ENCODE measurements at places on chromosomes 4 and X.

GRCh38 chrX:78321809-78322208 is 5.6 kb downstream of the CYSLTR1 start:
- no peak for DNase-seq

DNA sequence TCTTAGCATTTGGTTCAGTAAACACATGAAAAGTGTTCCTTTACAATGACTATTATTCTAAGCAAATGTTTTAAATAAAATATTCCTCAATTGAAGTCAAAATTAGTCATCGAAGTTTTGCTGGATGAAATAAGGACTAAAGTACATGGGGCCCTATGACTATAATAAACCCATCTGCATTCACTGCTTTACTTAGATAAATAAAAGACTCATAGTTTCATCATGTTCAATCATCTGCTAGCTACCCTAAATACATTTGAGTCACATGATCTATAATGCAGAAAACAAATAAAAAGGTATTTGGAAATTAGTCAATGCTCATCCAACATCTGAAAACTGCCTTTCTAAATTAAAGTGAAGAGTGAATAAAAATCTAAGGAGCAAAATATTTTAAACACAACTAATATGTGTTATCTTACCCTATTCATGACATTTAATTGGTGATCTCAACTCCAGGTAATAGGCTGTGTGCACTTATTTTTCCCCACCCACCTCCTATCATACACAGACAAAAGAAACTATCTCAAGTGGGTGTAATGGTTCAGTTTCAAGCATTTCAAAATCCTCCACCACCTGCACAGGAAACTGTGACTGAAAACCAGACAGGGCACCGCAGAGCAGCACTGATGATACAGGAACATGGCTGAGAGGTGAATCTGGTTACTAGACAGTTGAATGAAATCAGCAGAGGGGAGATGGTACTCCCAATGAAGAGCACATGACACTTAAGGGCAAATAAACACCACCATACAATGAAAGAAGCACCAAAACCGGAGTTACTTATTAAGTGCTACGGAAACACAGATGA is 78.6 kb downstream of the CAMK2D start:
- no peak for DNase-seq

DNA sequence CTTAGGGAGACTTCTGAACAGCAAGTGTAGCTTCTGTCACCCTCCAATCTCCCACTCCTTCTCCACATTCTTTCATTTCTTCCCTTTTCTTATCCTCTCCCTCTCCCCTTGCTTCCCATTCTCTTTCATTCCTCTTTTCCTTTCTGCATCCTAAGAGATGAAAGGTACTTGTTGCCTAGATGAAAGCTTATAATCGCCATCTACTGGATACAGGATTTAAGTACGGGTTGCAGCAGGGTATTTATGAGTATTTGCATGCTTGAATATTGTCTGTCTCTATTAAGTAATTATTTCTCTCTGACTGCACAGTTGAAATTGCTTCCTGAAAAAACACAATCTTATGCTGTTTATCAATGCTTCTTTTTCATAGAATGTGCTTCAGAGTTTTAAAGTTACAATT is 174.0 kb upstream of the TENT5D start:
- no peak for DNase-seq

- no peak for DNase-seq
These were observed 219.3 kb upstream of the FTHL17 start for GRCh38 chrX:31291131-31291530.

DNA sequence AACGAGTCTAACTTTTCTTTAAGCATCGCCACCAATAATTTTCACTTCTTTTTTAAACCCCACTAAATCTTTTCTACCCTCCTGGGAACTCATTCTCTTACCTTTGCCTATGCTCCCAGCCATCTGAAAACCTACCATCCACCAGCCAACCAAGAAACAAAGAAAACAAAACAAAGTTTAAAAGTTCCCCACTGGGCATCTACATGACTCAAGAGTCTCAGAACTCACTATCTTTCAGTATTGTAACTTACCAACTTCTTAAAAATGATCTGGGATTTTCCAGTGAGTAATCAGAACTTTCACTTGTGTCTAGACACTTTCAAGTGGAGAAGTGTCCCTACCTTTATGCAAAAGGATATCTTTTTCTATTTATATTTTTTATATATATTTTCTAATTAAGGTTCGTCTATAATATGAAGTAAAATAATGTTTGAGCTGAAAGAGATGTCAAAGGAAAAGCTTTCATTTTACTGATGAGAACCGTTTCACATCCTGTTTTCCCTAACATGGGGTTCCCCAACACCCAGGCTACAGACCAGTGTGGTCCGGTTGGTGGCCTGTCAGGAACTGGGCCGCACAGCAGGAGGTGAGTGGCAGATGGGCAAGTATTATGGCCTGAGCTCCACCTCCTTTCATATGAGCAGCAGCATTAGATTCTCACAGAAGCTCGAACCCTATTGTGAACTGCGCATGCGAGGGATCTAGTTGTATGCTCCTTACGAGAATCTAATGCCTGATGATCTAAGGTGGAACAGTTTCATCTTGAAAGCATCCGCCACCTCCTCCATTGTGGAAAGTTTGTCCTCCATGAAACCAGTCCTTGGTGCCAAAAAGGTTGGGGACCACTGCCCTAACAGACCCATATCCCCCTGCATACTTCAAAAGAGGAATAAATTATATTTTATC is 9.8 kb upstream of the TIGD2 start:
- DNase-seq = no peak

DNA sequence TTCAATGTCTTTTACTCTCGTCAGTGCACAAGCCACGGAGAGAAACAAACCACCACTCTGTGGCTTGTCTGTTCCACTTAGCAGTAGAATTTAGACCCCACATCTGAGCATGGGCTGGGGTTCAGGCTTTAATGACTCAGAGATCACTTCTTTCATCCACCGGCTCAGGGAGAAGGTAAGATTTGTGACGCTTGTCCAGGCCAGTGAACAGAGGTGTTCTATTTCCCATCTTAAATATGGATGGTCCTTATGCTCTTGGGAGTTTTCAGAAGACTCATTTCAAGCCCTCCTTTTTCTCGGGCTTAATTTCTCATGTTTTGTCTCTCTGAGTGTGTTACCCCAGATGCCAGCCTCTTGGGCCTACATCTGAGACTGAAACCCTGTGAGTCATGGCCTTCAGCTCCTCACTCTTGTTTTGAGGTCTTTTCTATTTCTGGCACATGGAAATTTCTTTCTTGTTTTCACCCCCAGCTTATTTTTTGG is 127.4 kb upstream of the SFRP2 start:
- DNase-seq = no peak

DNA sequence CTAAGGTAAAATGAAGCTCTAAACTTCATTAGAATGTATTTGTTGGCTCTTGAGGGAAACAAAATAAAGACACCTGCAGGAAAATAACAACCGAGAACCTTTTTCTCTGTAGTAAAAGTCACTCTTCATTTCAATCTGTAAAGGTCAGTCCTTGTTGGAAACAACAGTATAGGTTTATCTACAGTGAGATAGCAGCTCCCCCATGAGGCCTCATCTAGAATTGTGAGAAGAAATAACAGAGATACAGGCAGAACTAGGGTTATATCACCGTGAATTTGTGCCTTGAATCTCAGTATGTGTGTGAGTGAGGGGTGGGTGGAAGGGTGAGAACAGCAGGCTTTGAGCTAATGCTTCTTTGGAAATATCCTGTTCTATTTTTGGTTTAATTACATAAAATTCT is 107.8 kb upstream of the FMR1 start:
- DNase-seq = no peak

DNA sequence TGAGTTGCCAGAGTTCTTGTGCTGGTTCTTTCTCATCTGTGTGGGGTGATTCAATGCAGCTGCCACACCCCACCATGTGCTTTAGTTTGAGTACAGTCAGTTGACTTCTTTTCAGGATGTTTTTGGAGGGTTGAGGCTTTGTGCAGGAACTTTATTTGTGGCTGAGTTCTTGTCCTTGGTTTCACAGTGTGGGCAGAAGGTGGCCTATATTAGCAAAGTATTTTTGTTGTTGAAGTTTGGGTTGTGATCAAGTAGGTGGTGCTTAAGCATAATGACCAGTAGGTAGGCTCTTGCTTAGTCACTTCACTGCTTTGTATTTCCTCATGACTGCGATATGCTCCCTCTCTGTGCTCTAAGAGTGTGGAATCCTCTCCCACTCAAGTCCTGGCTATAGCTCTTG is 80.3 kb downstream of the ARHGAP24 start:
- DNase-seq = no peak

DNA sequence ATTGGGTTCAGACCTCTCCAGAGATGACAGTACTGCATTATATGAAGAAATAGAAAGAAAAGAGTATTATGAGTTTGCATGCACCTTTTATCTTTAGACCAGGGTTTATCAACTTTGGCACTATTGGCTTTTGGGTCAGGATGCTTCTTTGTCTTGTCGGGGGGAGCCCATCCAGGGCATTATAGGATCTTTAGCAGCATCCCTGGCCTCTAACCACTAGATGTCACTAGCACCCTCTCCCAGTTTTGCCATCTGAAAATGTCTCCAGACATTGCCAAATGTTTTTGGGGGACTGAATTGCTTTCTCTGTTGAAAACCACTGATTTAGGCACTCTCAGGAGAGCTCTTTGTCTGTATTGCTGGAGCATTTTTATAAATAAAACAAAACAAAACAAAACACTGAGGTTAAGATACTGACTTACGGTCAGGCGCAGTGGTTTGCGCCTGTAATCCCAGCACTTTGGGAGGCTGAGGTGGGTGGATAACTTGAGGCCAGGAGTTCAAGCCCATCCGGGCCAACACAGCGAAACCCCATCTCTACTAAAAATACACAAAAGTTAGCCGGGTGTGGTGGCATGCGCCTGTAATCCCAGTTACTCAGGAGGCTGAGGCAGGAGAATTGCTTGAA is 23.6 kb downstream of the CA5B start:
- peak; percentile 7 for DNase-seq

GRCh38 chr4:21948347-21949072 is at the start of gene KCNIP4:
KCNIP4 (minus strand) TSS chr4:21948772.
- DNase-seq = no peak

DNA sequence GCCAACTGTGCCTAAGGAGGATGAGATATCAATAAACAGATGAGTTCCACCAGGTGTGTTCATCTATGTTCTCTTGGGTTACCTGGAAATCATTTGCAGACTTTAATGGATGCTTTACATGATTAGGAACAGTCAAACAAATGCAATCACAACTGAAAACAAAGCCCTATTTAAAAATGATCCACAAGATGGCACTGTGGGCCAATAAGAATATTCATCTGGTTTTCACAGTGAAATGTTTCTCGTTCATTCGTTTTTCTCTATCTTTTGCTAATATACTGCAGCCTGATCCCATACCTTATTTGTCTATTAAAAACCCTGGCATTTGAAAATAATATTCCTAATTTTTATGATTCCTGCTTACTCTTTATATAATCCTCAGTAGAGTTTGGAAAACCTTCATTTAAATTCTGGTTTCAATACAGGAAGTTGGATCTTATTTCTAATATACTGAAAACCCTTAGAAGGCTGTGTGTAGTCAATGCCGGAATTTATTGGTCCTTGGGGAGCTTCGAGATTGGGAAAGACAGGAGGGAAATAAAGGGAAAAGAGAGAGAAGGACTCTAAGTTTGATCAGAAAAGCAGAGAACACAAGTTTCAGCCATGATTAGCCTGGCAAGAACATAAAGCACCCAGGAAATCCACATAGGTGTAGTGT is 63.8 kb upstream of the TAPT1 start:
- no peak for DNase-seq

DNA sequence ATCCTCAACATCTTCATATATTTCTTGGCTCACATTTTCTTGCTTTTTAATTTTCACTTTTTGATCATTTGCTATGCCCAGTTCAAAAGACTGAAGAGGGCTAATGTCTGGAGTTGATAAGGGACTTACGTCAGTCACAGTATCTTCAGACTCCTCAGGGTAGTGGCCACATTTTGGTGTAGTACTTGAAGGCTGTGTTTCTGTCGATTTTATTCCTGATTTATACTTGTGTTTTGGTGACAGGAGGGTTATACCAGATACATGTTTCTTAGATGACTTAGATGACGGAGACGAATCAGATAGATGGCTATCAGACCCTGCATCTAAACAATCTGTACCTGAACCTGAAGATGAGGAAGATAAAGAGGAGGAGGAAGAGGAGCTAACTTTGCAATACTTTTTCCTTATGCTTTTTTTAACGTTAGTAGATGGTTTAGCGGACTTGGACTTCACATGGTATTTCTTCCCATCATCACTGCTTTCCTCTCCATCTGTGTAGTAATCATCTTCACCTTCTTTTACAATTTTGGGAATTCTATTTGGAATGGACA is 13.4 kb downstream of the CFAP97 start:
- DNase-seq = no peak

- no peak for DNase-seq
These were observed 28.4 kb downstream of the ALPK1 start for GRCh38 chr4:112325530-112325929.

GRCh38 chr4:82372517-82373485 is 990 bp downstream of the HNRNPD start:
- peak; percentile 21 for DNase-seq

GRCh38 chrX:136635235-136635634 is 12.7 kb upstream of the CD40LG start:
- DNase-seq = no peak

- DNase-seq = no peak
These were observed 37.4 kb downstream of the PDGFC start for GRCh38 chr4:156934259-156934635.

DNA sequence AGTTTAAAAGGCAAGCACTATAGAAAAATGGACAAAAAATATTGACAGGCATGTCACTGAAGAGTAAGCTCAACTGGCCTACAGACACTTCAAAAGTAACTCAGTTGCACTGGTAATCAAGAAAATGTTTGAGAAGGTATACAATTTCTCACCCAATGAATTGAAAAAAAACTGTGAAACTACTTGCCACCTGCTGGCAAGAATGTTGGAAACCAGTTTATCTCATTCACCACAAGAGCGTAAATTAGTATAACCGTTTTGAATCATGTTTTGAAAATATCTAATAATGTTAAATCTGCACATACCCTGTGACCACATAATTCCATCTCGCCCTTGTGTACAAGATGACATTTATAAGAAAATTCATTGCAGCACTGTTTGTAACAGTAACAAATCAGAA is 31.7 kb downstream of the TXK start:
- DNase-seq = no peak

- DNase-seq = no peak
These were observed 89.4 kb upstream of the IL13RA1 start for GRCh38 chrX:118637997-118638396.

- no peak for DNase-seq
These were observed 673.4 kb downstream of the TRIML1 start for GRCh38 chr4:188812644-188813043.

- DNase-seq = no peak
These were observed 323.2 kb upstream of the PCDH7 start for GRCh38 chr4:30396772-30397475.

DNA sequence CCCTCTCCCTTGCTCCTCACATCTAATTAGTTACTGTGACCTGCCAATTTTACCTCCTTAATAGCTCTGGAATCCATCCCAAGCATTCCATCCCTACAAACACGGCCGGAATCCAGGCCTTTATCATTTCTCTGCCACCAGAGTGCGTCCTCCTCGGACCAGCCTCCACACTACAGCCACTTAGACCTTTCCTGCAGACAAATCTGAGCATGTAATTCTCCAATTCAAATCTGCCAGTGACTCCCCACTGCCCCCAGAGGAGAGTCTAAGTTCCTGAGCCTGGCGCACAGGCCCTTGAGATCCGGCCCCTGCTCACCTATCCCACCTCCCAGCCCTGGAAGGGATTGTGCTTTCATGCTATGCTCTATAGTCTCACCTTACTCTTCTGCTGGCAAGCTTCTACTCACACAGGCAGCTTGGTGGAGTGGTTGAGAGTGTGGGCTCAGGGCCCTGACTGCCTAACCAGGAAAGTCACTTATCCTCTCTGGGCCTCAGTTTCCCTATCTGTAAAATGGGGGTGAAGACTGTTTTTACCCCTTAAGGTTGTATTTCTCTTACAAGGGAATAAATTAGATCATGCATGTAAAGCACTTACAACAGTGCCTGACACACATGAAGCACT is 31.2 kb downstream of the PJA1 start:
- DNase-seq = no peak

Measured in occipital lobe (tissue), 3 donors.